Tibial nerve (tissue), 4 donors: ENCODE measurements at places on chromosomes 3 and 15.

DNA sequence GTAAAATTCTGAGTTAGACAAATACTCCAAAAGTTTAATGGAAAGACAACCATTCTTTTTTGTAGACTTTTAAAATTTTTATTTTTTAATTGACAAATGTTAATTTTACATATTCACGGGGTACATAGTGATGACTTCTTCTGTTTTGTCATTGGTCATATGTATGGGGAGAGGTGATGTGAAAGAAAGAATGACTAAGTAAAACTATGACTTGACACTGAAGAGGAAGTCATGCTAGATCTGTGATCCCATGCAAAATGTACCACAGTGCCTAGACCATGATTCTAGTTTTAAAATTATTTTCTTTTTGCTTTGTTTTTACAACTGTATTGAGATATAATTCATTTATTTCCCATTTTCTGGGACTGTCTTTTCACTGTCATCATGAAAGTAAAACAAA lies 281.6 kb downstream of the MBNL1 start:
- no peak for DNase-seq

GRCh38 chr3:2589336-2589969 lies 490.8 kb downstream of the CNTN4 start:
- no peak for DNase-seq

GRCh38 chr3:71184252-71184651 lies 399.3 kb downstream of the FOXP1 start:
- no peak for DNase-seq

DNA sequence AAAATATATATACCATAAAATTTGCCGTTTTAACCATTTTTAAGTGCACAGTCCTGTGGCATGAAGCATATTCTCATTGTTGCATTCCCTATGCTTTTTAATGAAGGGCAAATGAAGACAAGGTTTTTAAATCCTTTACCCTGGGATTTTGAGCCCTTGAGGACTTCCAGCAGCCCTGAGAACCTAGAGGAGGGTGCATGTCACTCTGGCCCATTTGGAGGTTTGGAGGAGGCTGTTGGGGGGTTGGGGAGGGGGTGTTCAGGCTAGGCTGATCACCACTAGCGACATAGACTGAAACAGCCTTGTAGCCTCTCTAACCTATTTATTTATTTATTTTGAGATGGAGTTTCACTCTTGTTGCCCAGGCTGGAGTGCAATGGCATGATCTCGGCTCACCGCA lies 86.0 kb downstream of the SMAD6 start:
- no peak for DNase-seq

DNA sequence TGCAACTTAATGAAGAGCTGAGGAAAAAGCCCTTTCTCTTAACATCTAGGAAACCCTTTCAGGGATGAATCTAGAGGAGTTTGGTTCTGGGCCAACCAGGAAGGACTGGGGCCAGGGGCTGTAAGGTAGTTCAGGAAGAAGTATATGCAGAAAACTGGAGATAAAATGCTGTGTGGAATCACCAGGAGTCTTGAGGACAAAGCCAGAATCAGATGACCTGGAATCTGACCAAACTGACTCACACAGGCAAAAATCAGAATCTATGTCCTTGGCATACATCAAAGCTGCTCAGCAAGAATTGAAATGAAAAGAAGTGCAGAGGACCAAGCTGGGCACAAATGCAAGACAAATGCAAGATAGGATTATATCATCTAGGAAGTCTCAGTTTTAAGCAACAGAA lies 59.4 kb upstream of the ATP2C1 start:
- DNase-seq, result no peak
